Stimulated activated CD4-positive, alpha-beta T cell treated with anti-CD3 and anti-CD28 coated beads, Interleukin-2, amount 100 ng/mL, for 24 hours (primary cell): ENCODE measurements at places on chromosomes 12 and 14.

- DNase-seq: no peak
These were observed 4.7 kb downstream of the SYNE2 start for GRCh38 chr14:63857466-63858030.

DNA sequence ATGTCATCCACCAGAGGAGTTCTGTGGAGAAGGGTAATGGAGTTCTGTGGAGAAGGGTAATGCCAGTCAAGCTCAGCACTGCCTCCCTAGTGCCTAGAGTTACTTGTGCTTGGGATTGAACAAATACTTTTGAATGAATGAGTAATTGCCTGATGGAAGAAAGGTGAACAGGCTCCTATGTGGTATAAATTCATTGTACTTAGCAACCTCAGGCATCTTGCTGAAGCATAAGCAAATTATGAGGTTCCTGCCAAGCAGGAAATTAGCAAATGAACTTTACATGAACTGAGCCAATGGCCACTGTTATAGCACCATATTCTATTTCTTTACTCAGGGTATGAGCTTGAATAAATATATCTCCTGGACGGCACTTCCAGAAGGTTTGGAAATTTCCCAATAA, 1047.2 kb downstream of the SLC6A15 start:
- DNase-seq: no peak

- DNase-seq: no peak
These were observed 10.9 kb upstream of the MYH7 start for GRCh38 chr14:23446291-23446851.

DNA sequence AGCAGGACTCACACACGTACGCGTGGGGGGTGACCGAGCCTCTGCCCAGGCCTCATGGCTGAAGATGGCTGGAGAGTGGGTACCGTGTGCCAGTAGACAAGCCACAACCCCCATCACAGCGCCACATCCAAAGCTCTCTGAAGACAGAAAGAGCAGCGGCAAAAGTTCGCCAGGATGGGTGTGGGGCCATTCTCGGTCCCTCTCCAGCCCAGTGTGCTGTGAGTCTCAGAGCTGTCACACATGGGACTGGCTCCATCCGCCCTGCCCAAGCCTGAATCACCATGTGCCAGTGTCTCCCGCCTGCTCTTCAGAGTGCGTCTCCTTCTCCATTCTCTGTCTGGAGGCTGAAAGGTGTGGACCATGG, 5.7 kb downstream of the TMEM179 start:
- no peak for DNase-seq

- no peak for DNase-seq
These were observed 232.1 kb upstream of the CCDC196 start for GRCh38 chr14:66254038-66254437.

- no peak for DNase-seq
These were observed 45.5 kb downstream of the SLC38A6 start for GRCh38 chr14:61026526-61026925.

- no peak for DNase-seq
These were observed 2.8 kb upstream of the PRKAG1 start for GRCh38 chr12:49021292-49021915.

- no peak for DNase-seq
These were observed 24.3 kb downstream of the UBR7 start for GRCh38 chr14:93231129-93231979.

DNA sequence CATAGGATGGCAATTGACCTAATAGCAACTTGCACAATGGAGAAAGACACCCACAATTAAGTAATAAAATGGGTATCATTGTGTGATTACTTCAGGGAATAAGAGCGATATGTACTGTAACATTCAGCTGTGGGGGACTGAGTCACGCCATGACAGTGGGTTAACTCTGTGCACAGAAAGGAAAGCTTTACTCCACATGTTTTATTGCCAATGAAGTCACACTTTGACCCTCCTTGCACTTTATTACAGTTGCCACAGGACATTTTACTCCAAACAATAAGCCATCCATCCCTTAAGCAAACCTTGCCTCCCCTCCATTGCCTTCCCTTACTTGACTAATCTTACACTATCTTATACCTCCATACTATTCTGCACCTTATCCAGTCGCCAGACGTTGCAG, 403.1 kb downstream of the VRK1 start:
- DNase-seq: no peak

GRCh38 chr14:51285120-51285519, 45.1 kb downstream of the TMX1 start:
- DNase-seq: no peak

DNA sequence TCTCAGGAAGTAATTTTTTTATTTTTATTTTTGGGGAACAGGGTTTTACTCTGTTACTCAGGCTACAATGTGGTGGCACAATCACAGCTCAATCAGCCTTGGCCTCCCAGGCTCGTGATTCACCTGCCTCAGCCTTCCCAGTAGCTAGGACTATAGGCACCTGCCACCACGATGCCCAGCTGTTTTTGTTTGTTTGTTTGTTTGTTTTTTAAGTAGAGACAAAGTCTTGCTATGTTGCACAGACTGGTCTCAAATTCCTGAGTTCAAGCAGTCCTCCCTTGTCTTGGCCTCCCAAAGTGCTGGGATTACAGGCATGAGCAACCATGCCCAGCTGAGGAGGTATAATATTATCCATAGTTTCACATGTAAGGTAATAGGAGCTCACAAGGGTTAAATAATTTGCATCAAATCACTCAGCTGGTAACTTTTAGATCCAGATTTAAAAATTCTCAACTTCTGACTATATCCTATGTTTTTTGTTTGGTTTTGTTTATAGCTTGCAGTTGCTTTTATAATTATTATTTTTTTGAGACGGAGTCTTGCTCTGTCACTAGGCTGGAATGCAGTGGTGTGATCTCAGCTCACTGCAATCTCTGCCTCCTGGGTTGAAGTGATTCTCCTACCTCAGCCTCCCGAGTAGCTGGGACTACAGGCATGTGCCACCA, 629.3 kb downstream of the DIO2 start:
- no peak for DNase-seq

GRCh38 chr14:52079239-52079959, 10.5 kb upstream of the NID2 start:
- DNase-seq: no peak

DNA sequence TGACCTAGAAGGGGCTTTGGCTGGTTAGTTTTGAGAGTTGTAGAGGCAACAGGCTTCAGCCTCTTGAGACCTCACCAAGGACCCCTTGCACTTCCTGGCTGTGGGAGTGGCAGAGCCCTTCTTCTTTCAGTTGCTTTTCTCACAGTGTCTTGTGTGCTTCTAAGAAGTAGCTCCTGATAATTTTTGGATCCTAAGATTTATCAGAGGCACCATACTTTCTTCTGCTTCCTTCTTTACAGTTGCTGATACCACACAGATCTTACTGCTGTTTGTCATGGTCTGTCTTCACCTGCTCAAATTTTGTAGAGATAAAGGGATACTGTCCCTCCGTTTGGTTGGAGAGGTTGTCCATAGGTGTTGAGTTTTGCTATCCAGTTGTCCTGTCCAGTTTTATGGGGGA, 33.8 kb downstream of the VRK1 start:
- no peak for DNase-seq

GRCh38 chr14:96739200-96739910, 57.8 kb upstream of the VRK1 start:
- no peak for DNase-seq

GRCh38 chr12:97292588-97292987, 170.0 kb upstream of the RMST start:
- DNase-seq: no peak

- DNase-seq: no peak
These were observed 268.8 kb upstream of the BTG1 start for GRCh38 chr12:92414170-92415070.

DNA sequence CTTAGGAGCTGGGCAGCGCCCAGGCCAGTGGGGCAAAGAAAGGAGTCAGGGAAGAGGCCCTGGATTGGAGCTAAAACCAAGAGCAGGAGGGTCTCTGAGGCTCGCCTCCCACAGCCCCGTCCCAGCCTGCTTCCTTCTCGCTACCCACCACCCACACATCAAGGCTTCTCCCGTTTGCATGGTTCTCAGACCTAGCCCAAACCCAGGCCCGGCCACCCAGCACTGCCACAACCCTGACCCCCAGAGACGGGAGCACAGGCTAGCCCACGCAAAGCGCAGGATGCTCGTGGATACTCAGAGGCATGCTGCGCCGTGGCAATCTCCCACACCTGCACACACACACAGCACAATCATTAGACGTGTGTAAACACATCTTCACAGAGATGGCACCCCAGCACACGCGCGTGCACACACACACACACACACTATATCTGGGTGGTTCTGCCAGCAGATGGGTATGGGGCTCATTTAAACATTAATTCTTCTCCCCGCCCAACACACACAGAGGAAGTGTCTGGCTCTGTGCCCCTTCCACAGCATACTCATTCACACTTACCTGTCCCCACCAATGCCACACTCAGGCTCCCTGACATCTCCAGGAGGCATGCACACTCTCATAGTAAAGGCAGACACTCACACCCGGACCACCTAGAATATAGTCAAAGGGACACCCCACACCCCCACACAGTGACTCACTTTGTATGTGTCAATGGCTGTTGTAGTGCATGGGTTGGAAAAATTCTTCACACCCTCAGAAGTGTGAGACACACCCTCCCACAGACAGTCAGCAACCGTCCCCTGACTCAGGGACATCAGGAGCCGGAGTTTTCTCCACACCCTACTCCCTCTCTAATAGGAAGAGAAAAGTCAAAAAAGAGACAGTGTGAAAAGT, 1.1 kb downstream of the CARMIL3 start:
- DNase-seq: peak; percentile 79

DNA sequence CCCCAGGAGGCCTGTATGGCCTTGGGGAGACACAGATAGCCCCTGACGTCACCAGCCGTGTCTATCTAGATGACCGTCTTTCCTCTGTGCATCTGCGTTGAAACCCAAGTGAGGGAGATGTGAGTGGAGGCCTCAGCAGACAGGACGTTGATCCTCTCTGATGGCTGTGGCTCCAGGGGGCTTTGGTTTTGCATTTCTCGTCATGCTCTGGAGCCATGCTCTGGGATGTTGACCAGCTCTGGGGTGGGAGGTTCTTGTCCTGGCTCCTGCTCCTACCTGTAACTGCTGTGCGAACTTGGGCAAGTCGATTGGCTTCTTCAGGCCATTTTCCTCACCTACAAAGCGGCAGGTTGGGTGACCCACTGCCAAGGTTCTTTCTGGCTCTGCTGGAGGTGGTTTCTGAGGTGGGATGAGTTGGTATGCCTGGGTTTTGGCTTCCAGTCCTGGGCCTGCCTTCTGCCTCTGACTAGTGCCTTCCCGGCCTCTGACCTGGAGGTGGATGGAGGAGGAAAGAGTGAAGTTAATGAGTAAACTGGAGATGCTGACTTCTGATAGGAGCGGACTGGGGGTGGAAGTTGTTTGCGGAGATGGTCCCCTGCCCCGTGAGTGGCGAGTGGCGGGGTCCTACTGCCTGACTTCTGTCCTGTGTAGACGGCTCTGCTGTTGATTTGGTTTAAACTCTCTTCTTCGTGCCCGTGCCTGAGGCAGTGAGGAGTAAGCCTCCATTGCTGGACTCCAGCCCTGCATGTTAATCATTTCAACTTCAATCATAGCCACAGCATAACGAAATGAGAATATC, 8.4 kb downstream of the TSPAN9 start:
- DNase-seq: no peak

GRCh38 chr14:87492561-87492960, 500.4 kb downstream of the GALC start:
- no peak for DNase-seq

DNA sequence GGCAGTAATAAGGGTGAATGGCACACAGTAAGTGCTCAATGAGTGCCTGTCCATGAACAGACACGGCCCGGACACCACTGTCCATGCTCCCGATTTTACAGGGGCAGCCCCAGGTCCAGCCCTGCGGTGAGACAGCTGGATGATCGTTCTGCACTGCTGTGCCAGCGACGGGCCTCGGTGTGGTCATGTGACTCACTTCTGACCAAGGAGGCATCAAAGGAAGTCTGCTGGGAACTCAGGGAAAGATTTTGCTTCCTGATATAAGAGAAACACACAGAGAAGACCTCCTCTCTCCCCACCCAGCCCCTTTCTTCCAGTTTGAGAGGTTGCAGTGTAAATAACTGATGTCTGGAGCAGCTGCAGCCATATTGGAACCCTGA, 126.6 kb downstream of the SCARB1 start:
- no peak for DNase-seq

DNA sequence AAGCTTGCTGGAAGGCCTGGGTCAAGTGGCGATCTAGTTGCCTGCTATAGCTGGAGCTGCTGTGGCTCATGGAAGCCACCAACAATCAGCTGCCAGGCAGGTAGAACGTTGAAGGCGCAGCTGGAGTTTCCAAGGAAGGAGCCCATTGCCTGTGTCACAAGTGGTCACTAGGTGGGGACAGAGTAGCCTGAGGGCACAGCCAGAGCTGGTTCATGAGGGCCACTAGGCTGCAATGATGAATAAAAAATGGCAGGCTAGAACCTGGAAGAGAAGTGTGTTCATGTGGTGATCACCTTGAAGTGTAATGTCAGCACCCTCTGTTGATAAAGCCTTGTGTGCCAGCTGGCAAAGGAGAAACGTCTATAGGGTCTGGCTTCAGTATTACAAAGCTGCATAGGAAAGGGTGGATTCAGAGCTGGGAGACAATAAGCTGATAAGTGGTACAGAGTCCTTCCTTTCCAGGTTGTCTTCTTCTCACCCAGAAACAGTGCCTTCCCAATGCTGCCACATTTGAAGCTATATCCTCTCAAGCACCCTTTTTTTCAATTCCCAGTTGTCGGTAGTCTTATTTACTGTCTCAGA, 165.8 kb downstream of the EMP1 start:
- peak; percentile 54 for DNase-seq

- DNase-seq: no peak
These were observed 73.8 kb upstream of the OSBPL8 start for GRCh38 chr12:76633415-76633814.

DNA sequence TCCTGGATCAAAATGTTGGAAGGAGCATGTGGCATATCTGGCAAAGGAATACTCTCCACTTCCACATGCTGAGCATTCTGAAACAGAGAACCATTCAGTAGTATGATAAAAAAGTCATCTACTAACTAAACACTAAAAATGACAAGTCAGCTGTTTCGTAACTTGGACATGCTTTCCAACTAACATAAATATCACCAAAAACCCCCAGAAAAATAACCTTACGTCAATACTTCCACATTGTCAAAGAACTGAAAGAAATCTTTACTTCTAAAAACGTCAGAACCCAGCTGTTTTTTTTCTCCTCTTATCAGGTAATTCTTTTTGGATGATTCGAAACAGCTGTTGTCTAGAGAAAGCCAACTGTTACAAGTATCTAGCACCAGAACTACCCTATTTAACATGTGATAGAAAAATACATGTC, 8.2 kb downstream of the WBP11 start:
- no peak for DNase-seq

DNA sequence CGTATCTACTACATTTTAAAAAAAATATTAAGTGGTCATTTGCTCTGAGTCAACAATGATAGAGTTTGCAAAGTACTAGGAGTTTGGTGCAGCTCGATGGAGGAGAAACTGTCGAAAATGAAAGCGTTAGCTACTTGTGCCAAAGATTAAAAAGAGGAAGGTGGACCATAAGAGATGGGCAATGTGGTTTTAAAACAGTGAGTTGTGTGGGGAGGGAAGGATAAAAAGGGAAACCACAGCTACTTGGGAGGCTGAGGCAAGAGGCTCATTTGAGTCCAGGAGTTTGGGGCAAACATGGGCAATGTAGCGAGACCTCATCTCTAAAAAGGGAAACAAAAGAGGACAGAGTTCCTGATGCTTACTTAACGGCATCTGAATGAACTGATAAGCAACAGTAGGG, 18.2 kb upstream of the STRAP start:
- DNase-seq: no peak

- DNase-seq: no peak
These were observed 113.0 kb downstream of the MED13L start for GRCh38 chr12:116164250-116165035.
